ENCODE measurements at places on chromosomes 6 and 20. TPM values are rescaled to one million over a fixed set of nuclear protein-coding genes. Genes with fewer than 3 reads are reported as not detected.

Gene NOP56
- 393 TPM for total RNA-seq

Gene AKAP12
- 24.6 TPM for total RNA-seq

Gene MAFB
- 1.2 TPM for total RNA-seq

Gene BTN1A1
- not detected for total RNA-seq

Gene RIPOR3
- total RNA-seq, result not detected

Gene TBP
- 17.9 TPM for total RNA-seq

Gene AHI1
- total RNA-seq, result 7.4 TPM

Gene GPLD1
- 1.1 TPM for total RNA-seq

Gene IP6K3
- not detected for total RNA-seq

Data from SK-MEL-5 (cell line).